ENCODE measurements at places on chromosomes 7 and 10.

GRCh38 chr7:12570168-12570533 lies 369 bp upstream of the SCIN start:
- no peak for DNase-seq

DNA sequence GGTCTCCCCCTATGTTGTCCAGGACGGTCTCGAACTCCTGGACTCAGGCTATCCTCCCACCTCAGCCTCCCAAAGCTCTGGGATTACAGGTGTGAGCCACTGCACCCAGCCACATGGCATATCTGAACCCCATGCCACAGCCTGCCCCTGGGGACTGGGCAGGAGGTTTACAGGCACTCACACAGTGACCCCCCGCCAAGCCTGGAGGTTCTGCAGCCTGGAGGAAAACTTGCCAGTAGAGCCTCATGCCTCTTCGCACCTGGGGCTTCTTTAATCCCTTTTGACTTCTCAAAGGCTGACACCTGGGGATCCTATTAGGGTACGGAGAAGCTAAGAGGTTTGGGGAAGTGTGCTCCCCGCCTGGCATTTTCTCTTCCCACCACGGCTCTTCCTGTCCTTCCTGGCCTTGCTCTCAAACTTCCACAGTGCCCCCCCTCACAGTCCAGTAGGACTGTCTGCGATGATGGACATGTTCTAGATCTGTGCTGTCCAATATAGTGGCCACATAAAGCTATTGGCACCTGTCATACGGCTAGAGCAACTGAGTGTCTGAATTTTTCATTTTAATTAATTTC lies 11.4 kb upstream of the KCP start:
- DNase-seq, result no peak

- peak; percentile 55 for DNase-seq
Measured at GRCh38 chr10:102413053-102413705, 5.4 kb downstream of the PSD start.

- no peak for DNase-seq
Measured at GRCh38 chr7:88276605-88277153, 30.0 kb downstream of the STEAP4 start.

DNA sequence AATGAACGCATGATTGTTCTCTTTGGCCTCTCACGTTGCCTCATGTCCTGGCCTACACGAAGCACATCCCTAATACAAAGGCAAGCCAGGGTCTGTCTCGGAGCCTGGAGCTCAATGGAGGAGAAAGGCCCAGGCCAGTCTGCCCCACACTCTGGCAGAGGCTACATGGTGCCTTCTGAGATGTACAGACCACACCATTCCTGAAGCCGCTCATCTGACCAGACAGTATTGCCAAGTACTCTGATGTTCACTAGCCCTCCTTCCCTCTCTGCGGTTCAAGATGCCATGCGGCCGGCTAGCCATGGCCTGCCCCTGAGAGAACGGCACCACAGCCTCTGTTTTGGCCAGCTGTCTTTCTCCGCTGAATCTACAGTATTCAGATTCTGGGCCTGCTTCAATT lies 5.9 kb downstream of the BNIP3 start:
- no peak for DNase-seq

DNA sequence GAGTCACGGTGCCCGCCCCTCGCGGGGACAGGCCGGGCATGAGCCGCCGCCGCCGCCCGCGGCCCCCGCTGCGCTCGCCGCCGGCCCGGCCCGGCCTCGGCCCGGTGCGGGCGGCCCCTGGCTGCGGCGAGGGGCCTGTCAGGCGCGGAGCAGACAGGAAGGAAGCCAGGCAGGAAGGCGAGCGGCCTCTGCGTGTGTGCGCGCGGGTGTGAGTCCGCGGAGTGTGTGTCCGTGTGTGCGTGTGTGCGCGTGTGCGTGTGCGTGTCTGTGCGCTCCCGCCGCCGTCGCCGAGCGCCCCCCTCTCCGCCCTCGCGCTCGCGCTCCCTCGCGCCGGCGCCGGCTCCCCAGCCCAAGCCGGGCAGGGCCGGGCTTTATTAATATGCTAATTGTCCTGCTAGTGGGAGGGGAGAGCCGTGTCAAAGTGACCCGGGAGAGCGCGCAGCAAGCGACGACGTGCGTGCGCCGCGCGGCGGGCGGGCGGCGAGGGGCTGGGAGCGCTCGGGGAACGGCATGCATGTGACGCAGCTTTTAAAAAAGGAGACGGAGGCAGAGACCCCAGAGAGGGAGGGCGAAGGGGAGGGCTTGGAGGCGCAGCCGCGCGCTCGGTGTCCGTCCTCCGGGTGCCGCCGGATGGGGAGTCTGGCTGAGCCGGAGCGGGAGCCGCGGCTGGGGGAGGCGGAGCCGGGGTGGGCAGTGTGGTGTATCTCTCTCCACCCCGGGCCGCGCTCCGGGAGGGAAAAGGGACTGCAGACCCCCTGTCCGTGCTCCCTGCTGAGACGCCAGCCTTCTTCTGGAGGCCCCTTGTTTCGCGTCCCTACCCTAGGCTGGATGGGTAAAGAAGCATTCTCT lies at the start of gene LDB1:
LDB1 (minus strand) TSS at position 227 of the 849 bp plus-strand sequence. CDS start 258 bp downstream, outside the sequence.
- DNase-seq, result peak; percentile 72

- DNase-seq, result no peak
Measured at GRCh38 chr7:27202018-27202861, 2.3 kb upstream of the HOXA13 start.

DNA sequence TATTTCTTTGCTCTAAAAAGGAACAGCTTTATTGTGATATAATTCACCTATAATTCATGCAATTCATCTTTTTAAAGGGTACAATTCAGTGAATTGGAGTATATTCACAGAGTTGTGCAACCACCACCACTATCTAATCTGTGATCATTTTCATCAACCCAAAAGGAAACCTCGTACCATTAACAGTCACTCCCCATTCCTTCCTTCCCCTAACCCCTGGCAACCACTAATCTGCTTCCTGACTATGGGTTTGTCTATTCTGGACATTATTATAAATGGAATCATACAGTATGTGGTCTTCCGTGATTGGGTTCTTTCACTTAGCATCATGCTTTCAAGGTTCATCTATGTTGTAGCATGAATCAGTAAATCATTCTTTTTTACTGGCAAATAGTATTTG lies 52.3 kb downstream of the MKI67 start:
- DNase-seq, result no peak

DNA sequence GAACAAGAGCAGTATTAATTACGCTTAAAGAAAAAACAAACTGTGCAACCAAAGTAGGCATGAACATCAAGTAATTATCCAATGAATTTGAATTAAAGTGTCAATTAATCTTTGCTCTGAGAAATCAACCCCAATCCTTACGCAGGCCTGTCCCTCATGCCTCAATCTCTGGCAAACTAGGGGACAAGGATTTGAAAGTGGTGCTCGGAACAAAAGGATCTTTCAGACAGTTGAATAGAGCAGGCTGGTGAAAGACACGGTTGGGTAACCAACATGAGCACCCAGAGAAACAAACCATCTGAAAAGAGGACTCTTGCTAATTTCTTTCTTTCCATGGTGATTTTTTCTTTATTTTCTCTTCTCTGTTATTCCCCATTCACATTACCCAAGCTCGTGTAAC lies 203.5 kb upstream of the PHF14 start:
- no peak for DNase-seq

DNA sequence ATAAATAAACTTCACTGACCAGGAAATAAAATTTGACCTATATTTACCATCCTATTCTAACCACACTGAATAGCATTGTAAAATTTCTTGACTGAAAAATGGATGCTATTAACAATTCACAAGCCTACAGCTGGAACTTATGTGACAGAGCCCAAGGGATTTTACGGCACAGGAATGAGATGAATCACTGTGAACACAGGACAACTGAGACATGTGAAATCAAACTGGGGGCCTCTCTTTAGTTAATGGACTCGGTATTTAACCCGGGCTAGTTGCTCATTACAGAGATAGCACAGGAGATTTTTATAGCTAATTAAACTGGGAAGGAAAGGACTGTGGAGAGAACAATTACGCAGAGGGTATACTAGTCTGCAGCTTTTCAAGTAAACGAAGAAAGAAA lies 100.6 kb downstream of the MICU1 start:
- no peak for DNase-seq

- no peak for DNase-seq
Measured at GRCh38 chr10:68118657-68119056, 9.4 kb downstream of the MYPN start.

DNA sequence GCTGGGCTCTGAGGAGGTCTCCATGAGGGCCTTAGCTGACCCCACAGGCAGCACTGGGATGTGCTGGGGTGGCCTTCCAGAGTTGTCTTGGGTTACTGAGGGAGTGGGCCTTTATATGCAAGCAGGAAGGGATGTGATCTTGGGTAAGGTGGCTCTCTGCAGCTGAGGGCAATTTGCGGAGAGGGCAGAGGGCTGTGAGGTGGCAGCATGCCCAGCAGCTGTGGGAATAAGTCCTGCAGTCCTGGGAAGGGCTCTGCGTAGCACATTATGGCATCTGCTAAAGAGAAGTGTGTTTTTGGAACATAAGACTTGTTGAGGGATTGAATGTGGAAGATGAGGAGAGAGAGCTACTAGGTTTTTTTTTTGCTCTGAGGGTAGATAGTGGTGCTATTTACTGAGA lies 99.6 kb upstream of the KMT2E start:
- DNase-seq, result no peak

- no peak for DNase-seq
Measured at GRCh38 chr10:48199580-48200377, 74.7 kb downstream of the FRMPD2 start.

DNA sequence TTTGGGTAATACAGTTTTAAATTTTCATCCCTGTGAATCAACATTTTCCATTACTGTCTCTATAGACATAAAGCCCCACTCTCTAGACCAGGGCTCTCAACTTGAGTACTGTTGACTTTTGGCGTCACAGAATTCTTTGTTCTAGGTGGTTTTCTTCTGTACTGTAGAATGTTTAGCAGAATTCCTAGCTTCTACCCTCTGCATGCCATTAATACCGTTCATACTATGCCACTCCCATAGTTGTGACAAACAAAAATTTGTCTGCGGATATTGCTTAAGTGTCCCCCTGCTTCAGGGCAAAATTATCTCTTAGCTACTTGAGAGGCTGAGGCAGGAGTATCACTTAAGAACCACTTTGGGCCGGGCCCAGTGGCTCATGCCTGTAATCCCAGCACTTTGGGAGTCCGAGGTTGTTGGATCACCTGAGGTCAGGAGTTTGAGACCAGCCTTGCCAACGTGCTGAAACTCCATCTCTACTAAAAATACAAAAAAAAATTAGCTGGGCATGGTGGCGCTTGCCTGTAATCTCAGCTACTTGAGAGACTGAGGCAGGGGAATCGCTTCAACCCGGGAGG lies 57.3 kb upstream of the NRG3 start:
- no peak for DNase-seq

DNA sequence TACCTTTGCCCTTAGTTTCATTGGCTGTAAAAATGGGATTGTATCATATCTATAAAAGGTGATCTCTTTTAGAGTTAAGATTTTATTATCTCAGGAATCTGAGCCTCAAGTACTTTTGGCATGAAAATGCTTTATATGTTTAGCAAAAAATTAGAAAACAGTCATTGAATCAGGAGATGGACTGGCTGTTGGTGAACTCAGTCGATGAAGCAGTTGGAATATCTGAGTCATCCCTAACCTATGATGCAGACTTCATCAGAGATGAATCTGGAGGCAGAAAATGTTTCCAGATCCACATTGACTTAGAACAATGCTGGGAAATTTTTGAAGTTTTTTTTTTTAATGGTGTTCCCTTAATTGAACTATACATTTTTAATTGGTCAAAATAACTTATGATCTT lies 228.5 kb downstream of the SLC25A13 start:
- no peak for DNase-seq

GRCh38 chr10:102595897-102596296 lies 48.4 kb upstream of the TRIM8 start:
- DNase-seq, result no peak

DNA sequence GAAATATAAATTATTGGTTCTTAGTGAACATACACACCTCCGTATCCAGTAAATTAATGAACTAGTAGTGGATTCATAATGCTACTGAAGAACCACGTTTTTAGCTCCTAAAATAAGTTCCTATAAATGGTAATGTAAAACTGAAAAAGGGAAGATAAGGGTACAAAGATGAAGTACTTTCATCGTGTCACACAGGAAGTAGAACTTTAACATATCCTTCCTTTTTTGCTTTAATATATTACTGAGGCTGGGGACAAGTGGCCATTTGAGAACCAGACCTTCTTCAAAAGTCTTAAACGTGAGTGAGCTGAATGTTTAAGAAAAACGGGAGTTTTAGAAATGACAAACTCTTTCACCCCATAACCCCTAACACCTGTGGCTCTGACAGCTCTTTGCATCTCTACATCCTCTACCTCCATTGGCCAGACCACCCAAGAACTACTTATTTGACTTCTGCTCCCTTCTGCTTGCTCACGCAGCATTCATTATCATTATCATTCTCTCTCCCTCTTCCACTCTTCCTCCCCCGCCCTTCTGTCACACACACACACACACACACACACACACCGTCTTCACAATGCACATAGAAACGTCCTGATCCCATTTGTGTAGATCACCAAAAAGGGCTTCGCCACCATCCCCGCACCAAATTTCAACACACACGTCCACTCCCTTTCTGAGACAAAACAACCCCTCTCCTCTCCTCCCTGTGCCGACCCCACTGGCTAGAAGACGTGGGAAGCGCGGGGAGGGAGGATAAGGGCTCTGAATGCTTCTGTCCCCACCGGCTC lies 677 bp downstream of the SKAP2 start:
- DNase-seq, result no peak

- no peak for DNase-seq
Measured at GRCh38 chr10:30893208-30893607, 138.5 kb downstream of the ZNF438 start.

DNA sequence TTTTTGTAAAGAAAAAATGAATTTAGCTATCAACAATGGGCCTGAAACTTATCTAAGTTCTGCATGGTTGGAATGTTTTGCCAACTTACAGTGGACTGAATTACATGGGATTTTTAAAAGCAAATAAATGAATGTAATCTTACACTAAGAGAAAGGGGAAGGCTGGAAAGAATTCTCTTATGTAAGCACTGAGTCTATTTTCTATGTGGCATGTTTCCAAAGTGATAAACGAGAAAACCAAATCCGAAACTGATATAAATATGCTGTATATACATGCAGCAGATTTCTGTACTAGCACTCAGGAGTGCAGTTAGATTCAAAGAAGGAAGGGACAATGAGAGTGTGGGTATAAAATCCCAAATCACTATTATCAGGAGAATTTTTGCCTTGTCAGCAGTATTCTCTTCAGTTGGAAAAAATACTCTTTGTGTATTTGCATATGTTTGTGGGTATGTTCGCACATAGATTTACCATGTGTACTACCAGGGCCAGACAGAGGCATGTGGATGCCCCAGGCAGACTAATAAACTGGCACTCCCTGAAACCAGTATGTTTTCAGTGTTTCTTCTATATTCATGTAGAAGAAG lies 334.3 kb upstream of the SEMA3D start:
- no peak for DNase-seq

Measured in naive thymus-derived CD8-positive, alpha-beta T cell (primary cell).